Esophagus squamous epithelium (tissue), 5 donors: ENCODE measurements at places on chromosomes 1 and 21.

DNA sequence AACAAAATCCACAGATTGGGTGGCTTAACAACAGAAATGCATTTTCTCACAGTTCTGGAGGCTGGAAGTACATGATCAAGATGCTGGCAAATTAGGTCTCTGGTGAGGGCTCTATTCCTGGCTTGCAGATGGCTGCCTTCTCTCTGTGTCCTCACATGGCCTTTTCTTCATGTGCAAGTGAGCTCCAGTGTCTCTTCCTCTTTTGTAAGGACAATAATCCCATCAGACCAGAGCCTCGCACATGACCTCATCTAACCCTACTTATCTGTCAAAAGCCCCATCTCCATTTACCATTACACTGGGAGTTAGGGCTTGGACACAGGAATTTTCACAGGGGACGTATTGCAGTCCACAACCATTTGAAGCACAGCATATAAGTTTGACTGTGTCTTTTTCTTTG lies 181.6 kb downstream of the NEGR1 start:
- no peak for DNase-seq

GRCh38 chr1:30192969-30193630 lies 530.3 kb downstream of the MATN1 start:
- no peak for DNase-seq

- DNase-seq: no peak
Observed at GRCh38 chr1:229980009-229980408, 87.0 kb upstream of the GALNT2 start.

GRCh38 chr1:177088966-177089365 lies 75.5 kb downstream of the ASTN1 start:
- DNase-seq: no peak

DNA sequence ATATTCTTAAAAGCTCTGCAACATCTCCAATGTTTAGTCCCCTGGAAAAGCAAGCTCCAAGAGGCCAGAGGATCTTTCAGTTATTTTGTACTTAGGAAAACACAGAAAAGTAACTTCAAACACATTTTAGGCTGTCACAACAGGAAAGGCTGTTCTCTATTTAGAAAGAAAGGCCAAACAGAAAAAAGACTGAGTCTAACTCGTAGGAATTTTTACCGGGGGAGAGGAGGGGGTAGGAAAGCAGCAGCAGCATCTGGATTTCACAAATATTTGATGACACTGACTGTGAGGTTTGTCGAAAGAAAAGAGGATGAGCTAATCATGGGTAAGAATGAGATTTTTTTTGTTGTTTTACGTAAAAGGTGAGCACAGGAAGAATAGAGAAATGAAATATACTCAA lies 107.1 kb downstream of the EIF4G3 start:
- DNase-seq: no peak

GRCh38 chr1:202189918-202190715 lies 3.5 kb upstream of the LGR6 start:
- no peak for DNase-seq

- no peak for DNase-seq
Observed at GRCh38 chr1:6350416-6351088, 43.0 kb downstream of the ACOT7 start.

DNA sequence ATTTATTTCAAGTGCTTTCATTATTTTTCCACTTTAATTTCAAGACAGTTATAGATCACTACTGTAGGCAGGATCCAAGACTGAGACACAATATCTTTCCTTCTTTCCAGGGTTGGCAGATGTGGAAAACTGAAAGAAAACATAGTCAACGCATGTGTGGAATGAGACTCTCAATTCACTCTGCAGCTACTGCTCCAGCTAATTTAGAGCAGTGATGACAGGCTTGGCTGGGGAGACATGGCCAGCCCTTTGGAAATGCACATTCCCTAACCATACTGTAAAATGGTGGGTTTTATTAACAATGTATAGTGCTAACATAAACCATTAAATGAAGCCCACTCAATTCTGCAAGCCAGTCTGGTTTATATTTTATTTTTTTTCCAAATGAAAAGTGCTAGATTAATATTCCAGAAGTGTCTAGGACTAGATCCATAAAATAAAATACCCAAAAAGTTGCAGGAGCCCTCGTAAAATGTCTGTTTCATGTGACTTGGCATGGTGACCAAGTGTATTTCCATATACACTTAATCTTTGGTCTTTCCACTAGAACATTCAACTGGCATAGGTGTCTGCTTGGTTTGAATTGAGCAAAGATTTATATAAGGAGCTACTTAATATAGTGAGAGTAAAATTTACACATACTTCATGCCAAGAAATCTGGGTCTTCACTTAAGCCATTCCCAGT lies 32.9 kb downstream of the COL11A1 start:
- no peak for DNase-seq
